Cerebellum (tissue), 4 donors: ENCODE measurements at places on chromosomes 1 and 21. TPM values are rescaled to one million over a fixed set of nuclear protein-coding genes. Genes with fewer than 3 reads are reported as not detected.

DNA sequence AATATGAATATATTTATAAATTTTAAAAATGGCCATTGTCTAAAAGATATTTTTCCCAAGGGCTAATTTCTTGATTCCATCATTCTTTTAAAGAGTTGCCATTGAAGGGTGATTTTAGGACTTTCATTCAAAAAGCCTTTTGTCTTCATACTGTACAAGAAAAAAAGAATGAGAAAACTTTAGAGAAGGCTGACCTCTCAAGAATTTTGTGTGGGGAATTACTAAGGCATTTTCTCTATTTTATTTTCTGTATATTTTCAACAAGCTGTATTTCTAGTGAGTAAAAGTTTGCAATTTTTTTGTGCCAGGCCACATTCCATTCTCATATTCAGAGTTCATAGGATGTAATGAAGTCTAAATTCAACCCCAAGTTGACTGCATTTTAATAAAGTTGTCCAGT, 49.3 kb downstream of the IVNS1ABP start:
- no peak for DNase-seq

GRCh38 chr1:116131866-116132605, 20.8 kb downstream of the MAB21L3 start:
- DNase-seq, result no peak

PTPN14 gene
- total RNA-seq, result 6.0 TPM

DNA sequence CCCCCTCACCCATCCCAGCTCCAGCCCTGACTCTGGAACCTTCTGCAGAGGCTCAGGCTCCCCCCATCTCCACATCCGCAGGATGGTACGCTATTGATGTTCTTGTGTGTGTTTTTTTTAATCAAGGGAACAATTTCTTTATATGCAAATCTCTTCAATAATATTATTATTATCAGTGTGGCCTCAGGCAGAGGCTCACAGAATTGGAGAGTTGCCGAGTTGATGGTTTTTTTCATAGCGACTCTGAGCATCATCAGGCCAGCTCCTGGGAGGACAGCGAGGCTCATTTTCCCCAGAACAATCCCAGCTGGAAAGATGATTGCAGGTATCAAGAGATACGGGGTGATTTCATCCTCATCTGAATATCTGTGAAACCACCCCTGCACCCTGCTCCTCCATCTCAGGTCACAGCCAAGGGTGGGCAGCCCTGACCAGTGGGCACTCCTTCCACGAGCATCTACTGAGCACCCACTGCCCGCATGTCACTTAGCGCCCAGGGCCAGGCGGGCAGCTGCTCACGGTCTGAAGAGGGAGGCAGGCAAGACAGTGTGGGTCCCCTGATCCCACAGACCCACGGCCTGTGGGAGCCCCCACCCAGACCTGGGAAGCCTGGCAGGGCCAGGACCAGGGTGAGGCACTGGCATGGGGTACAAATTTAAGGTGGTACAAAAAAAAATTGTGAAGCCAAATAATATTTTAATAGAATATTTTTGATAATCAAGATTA, 245.6 kb upstream of the VAMP3 start:
- no peak for DNase-seq

DNA sequence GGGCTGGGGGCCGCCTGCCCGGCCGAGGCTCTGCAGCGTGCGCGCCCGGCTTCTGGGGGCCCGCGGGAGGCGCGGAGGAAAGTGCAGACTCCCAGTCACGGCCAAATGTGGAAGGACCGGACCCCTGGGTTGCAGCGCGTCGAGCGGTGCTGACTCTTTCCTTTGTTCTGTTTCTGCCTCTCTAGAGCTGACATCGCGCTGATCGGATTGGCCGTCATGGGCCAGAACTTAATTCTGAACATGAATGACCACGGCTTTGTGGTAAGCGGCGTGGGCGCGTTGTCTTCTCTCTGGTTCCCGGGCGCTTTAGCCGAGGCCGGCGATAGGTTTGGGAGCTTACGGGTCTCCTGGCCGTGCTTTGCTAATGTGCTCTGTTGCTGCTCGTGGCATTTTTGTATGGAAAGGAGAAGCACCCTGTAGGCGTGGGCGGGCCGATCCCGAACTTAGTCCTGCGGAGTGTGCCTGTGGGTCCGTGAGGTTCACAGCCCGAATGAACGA, 629 bp downstream of the PGD start:
- DNase-seq, result peak; percentile 24

DNA sequence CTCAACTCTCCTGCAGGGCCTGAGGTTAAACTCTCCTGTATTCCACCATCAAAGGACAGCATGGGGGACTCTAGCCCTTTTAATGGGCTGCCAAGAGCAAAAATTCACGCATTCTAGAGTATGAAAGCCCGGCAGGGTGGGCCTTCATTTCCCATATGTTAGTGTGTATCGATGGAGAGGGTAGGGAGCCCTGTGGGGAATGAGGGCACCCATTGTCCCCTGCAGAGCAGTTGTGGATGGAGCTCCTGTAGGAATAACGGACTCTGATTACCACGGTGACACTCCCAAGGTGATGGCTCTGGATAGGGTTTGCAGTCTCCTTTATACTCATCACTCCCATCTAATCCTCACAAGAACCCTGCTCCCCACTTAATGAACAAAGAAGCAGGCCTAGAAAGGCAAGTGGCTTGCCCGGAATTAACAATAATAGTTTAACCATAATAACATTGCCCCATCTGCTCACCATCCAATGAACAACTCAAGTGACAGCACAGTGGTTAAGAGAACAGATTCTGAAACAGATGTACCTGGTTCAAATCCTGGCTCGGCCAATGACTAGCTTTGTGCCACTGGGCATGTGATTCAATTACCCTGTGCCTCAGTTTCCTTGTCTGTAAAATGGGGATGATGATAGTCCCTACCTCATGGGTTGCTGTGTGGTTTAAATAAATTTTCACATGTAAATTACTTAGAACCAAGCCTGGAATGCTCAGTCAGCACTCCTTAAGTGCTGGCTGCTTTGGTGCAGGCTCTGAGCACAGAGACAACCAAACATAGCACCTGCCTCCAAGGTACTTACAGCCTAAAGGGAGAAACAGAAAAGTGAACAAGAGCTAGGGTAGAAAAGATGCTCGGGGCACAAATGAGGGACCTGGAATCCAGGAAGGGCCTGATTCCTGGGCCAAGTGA, 29.0 kb downstream of the HIVEP3 start:
- DNase-seq, result no peak

DNA sequence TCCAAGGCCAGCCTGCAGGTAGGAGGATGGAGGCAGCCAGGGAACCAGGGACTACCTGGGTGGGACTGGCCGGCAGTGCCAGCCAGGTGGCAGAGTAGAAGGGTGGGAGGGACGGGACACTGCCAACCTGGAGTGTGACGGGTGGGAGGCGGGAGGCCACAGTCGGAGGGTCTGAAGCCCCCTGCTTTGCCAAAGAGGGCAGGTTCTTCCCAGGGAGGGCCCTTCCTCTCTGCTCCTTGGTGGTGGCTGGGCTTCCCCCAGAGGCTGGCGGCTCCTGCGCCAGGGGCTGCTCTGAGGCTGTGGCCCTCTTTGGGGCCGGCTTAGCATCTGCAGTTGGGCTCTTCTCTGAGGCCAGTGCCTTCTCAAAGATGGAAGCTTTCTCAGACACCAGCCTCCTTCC, 8.7 kb upstream of the TNNT2 start:
- no peak for DNase-seq

- DNase-seq, result no peak
Measured at GRCh38 chr1:147851149-147851548, 51.4 kb upstream of the GJA8 start.

GRCh38 chr1:175129644-175129996, 62.0 kb downstream of the TNN start:
- no peak for DNase-seq

GRCh38 chr21:34128124-34128523, 54.7 kb downstream of the MRPS6 start:
- DNase-seq, result no peak

SV2A gene
- 63.2 TPM for total RNA-seq

DNA sequence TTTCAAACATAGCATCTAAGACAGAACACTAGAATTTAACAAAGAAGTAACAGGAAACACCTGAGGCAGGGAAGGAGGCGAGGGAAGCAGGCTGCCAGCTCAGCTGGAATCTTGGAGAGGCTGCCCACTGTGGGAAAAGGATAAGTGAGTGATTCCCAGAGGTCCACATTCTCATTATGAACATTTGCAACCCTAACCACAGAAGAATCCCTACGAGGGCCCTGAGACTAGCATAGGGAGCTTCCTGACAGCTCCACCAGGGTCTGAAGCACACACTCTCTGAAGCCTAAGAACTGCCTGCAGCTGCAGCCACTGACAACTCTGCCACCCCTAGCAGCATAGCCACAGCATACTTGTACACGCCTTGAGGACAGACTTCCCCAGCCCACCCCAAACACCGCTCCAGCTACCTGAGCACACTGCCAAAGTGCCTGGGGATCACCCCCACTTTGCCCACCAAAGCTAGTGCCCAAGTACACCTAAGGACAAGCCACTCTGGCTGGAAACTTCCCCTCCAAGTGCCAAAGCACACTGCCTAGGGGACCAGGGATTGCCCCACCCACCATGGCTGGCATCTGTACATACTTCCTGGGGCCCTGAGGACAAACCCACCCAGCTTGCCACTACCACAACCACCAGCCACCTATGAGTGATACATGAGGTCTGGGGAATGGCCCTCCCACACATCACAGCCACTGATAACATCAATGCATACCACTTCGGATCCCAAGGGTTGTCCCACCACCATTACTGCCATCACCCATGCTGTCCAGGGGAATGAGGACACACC, 76.6 kb upstream of the GUCA2A start:
- DNase-seq, result no peak

RIPPLY3 gene
- total RNA-seq, result 0.73 TPM

DNA sequence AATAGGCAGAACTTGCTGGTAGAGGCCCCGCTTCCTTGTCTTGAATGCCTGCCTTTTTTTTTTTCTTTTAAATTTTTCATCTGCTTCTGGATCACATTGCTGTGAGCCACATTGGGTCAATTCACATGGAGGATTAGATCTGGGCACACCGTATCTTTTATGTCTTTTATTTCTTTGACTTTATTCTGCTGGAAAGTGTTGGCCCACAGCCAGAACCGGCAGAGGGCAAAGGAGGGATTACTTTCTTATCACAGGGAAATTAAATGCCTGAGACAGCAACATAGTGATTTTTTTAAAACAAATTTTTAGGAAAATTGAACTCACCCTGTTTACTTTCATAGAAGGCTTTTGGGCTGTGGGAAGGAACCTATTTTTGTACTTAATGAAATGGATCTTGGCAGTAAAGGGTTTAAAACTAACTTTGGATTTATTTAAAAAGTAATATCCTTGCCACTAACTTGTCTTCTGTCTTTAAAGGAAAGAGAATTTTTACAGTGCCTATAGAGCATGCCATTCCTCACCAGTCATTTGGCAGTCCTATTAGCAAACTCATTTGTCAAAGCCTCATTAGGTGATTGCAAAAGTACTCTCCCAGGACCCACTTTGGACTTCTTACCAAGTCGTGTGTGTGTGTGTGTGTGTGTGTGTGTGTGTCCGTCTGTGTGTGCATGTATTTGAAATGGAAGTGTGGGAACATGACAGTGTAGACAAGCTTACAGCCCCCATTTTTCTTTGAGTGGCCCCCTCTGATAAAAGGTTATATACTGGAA, 68.4 kb downstream of the ST6GALNAC3 start:
- DNase-seq, result no peak

- no peak for DNase-seq
Measured at GRCh38 chr1:192489748-192490147, 85.8 kb upstream of the RGS1 start.

OLFML3 gene
- 26.4 TPM for total RNA-seq

PROX1 gene
- total RNA-seq, result 12.4 TPM

KRTAP26-1 gene
- not detected for total RNA-seq

GRCh38 chr1:180301135-180301742, 71.2 kb downstream of the LHX4 start:
- no peak for DNase-seq

SYT2 gene
- 13.2 TPM for total RNA-seq

DNA sequence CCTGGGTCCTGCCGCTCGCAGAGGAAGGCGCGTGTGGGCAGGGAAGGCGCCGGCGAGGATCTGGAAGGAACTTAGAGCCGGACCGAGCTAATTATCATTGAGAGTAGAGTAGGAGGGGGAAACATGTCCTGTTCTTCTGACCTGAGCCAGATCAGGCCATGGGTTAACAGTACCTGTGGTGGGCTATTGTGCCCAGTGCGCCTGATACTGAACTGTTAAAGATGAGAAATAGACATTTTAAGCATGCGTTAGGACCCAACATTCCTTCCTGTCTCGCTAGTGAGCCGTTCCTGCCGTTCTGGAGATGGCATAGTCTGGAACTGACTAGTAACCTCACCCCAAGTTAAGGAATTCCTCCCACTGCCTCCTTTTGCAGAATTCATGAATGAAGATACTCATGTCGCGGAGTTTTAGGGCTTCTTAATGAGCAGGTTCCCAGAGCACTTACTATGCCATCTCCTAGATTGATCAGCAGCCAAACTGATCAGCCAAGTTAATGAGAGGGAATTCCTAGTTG, 870 bp downstream of the STRIP1 start:
- no peak for DNase-seq

DNA sequence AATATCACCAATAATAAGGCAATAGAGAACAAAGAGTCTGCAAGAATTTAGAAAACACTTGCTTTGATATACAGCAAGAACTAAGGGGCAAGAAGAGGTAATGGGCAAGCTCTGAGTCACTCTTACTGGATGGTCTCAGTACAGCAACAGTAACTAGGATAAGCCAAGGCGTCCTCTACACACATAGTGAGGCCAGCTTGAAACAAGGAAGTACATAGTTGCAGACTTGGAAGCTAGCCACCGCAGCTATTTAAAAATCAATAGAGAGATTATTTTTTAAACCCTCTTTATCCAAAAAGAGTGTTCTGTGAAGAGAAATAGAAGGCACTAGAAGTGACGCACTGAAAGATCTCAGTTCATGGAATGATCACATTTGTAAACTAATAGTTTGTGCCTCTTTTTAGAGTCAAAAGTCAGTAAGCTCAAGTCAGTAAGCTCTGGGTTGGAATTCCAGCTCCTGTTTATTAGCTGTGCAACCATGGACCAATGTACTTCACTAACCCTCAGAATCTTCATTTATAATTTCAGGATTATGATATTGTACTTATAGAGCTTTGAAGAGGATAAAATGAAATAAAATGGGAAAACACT, 118.6 kb downstream of the AKT3 start:
- DNase-seq, result no peak

- no peak for DNase-seq
Measured at GRCh38 chr1:156924478-156925153, 4.2 kb downstream of the LRRC71 start.
